ENCODE measurements at places on chromosomes 11 and 22. TPM values are rescaled to one million over a fixed set of nuclear protein-coding genes. Genes with fewer than 3 reads are reported as not detected.

DNA sequence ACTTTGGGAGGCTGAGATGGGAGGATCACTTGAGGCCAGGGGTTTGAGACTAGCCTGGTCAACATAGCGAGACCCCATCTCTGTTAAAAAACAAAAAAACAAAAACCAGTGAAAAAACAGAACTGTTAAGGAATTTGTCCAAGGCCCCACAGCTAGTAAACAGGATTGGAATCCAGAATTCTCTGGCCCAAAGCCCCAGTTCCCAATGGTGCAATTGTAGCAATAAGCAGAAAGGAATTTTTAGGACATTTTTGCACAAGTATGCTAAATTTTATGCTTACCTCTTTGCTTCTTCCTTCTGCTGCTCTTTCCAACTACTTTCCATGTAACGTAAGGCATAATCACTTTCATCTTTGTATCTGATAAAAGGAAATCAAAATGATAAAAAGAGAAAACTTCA, 11.6 kb downstream of the MISFA start:
- H3K36me3 ChIP-seq, result peaks cover 54% of the 10 kb centered on the region
- peaks cover 4% of the 10 kb centered on the region for H3K4me1 ChIP-seq
- H3K27me3 ChIP-seq, result no peaks in the 10 kb centered on the region
- peak; percentile 22 for DNase-seq
- H3K27ac ChIP-seq, result no peak overlapping the region

DNA sequence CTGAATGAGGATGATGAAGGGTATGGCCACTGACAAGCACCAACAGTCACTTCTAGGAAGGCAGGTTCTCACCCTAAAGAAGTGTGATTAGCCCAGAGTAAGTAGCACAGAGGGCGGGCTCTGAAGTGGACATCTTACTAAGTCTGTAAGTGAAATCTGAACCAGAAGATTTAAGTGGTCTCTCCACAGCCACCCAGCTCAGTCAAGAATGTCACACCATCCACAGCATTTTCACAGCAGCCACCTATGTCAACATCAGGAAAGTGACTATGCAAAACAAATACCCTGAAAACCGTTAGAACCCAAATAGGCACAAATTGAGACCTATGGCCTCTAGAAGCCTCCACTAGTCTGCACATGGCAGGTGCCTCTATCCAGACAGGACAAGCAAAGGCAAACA, 23.0 kb upstream of the STK33 start:
- H3K27ac ChIP-seq, result no peak overlapping the region
- H3K4me3 ChIP-seq, result no peak overlapping the region
- peak; percentile 18 for DNase-seq
- H3K27me3 ChIP-seq, result no peaks in the 10 kb centered on the region

Gene OR51F1
- not detected for polyA plus RNA-seq

- no peaks in the 10 kb centered on the region for H3K36me3 ChIP-seq
- no peaks in the 10 kb centered on the region for H3K4me1 ChIP-seq
- no peak for DNase-seq
- no peak overlapping the region for H3K27ac ChIP-seq
- no peaks in the 10 kb centered on the region for H3K27me3 ChIP-seq
Observed at GRCh38 chr11:57386178-57386940, 4.1 kb downstream of the PRG2 start.

GRCh38 chr11:13183094-13183825, 94.3 kb upstream of the BMAL1 start:
- peak; percentile 40 for DNase-seq
- H3K4me3 ChIP-seq, result no peak overlapping the region
- H3K36me3 ChIP-seq, result no peaks in the 10 kb centered on the region
- H3K4me1 ChIP-seq, result no peaks in the 10 kb centered on the region
- H3K27ac ChIP-seq, result no peak overlapping the region
- H3K27me3 ChIP-seq, result no peaks in the 10 kb centered on the region

GRCh38 chr11:10658621-10659338, 34.8 kb downstream of the IRAG1 start:
- H3K4me3 ChIP-seq, result no peak overlapping the region
- no peaks in the 10 kb centered on the region for H3K36me3 ChIP-seq
- H3K27me3 ChIP-seq, result no peaks in the 10 kb centered on the region
- H3K4me1 ChIP-seq, result peaks cover 15% of the 10 kb centered on the region
- DNase-seq, result no peak
- H3K27ac ChIP-seq, result peak overlapping the region; percentile 77

Gene CFL1
- polyA plus RNA-seq, result 1,641 TPM

Gene MFRP
- not detected for polyA plus RNA-seq

GRCh38 chr11:114060392-114061047, 1.0 kb downstream of the ZBTB16 start:
- DNase-seq, result peak; percentile 66
- peak overlapping the region; percentile 85 for H3K4me3 ChIP-seq
- peaks cover 89% of the 10 kb centered on the region for H3K27me3 ChIP-seq
- peaks cover 20% of the 10 kb centered on the region for H3K4me1 ChIP-seq
- H3K27ac ChIP-seq, result no peak overlapping the region

DNA sequence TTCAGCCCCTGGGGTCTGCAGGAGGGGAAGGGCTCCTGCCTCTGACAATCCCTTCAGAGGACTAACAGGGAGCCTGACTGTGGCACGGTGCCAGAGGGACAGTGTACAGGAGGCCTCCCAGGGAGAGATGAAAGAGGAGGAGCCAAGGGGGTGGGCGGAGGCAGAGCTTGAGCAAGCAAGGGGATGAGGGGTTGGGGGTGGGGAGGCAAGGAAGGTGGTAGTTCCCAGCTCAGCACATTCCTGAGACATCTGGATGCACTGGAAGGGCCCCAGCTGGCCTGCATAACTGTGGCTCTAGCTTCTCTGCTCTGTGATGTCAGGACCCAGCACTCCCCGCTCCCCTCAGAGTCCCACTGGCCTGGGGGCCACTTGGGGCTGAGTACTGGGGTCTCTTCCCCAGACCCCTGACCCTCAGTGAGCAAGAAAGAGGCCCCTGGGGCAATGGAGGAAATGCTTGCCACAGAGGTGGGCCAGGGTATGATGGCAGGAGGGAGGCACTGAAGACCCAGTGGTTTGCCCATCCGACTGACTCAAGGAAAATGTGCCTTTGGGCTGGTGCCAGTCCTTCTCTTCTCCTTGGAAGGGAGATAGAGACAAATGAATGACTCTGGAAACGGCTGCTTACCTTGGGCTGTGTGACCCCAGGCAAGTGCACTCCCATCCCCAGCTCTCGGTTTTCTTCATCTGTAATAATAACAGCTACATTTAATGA, 13.3 kb downstream of the CREB3L1 start:
- H3K27me3 ChIP-seq, result no peaks in the 10 kb centered on the region
- H3K27ac ChIP-seq, result peak overlapping the region; percentile 81
- DNase-seq, result peak; percentile 88
- no peak overlapping the region for H3K4me3 ChIP-seq
- H3K36me3 ChIP-seq, result no peaks in the 10 kb centered on the region

DNA sequence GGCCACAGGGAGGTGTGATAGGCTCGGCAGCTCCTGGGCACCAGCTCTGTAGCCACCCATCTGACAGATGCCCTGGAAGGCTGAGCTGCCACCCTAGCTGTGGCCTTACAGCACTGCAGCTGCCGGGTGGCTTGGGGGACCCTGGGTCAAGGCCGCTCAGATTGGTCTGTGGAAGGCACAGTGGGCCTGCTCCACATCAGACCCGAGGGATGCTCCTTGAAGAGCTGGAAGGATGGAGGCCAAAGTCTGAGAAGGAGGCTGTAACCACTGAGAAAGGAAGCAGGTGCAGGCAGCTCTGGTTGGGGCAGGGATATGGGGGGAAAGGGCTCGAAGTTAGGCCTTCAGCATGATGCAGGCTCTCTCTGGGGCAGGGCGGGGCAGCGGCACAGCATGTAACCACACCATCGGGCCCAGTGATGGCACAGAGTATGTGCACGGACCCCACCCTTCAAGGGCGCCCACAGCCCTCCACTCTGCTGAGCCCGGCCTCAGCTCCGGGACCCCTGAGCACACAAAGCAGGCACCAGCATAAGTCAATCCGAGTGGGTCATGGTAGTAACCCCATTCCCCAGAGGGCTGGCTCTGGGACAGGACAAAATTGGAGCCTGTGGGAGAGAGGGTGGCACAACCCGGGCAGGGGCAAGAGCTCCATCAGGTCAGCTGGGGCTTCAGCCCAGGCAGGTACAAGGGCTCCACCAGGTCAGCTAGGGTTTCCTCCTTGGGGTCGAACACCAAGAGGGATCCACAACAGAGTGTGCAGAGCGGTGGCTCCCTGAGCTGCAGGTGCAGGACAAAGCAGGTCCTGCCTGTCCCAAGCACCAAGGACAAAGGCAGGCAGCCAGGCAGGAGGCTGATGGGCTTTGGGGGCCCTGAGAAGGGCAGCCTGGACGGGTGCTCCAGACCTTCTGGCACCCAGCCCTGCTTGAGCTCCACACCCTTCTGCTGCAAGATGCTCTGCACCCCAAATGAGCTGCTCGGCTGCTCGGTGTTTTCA, 1511.1 kb downstream of the BRD1 start:
- H3K36me3 ChIP-seq, result no peaks in the 10 kb centered on the region
- no peak overlapping the region for H3K4me3 ChIP-seq
- H3K27me3 ChIP-seq, result no peaks in the 10 kb centered on the region
- no peak overlapping the region for H3K27ac ChIP-seq
- no peak for DNase-seq

- H3K27me3 ChIP-seq, result no peaks in the 10 kb centered on the region
- H3K4me1 ChIP-seq, result peaks cover 18% of the 10 kb centered on the region
- no peak for DNase-seq
- H3K4me3 ChIP-seq, result no peak overlapping the region
Observed at GRCh38 chr11:46357483-46357936, 10.2 kb downstream of the DGKZ start.

DNA sequence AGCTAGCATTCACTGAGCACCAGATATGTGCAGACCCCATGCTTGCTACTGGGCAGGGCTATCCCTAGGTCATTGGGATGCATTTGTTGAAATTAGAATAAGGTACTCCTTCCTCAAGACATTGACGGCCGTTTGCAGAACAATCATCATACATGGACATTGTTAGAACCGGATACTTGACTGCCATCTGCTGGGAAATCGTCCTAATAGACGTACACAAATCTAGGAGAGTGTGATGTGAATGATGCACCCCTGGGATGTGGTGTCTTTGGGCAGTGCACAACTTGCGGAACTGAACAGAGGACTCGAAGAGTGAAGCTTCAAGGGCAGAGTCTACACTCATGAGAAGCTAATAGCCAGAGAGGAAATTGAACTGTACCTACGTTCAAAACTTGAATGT, 35.9 kb downstream of the MYO18B start:
- H3K27me3 ChIP-seq, result no peaks in the 10 kb centered on the region
- peak; percentile 64 for DNase-seq
- H3K36me3 ChIP-seq, result peaks cover 39% of the 10 kb centered on the region
- H3K27ac ChIP-seq, result no peak overlapping the region
- H3K4me1 ChIP-seq, result no peaks in the 10 kb centered on the region
- no peak overlapping the region for H3K4me3 ChIP-seq

DNA sequence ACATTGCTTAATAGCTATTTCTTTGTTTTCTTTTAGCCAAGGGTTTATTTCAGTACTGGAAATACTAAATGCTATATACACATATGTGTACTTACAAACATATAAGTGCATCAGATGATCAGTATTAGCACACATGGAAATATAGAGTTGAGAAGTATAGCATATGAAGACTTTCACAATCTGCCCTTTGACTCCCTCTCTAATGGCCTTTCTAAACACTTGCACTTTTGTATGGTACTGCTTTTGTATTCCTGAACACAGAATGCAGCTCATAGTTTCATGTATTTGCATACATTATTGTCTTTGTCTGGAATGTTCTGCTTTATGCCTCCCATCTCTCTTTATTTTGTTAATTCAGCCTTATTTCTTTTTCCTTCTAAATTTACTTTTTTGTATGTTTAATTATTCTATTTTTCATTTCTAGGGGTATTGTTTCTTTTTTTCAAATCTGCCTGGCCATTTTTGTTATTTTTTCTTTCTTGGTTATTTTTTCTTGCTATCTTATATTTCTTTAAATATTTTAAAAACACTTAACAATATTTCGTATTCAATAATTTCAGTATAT, 28.8 kb downstream of the ACER3 start:
- H3K4me1 ChIP-seq, result peaks cover 9% of the 10 kb centered on the region
- H3K4me3 ChIP-seq, result no peak overlapping the region
- no peaks in the 10 kb centered on the region for H3K36me3 ChIP-seq
- H3K27me3 ChIP-seq, result no peaks in the 10 kb centered on the region
- H3K27ac ChIP-seq, result no peak overlapping the region
- peak; percentile 9 for DNase-seq
